BJ (cell line): ENCODE measurements at places on chromosomes 2 and 18.

GRCh38 chr2:82740527-82740926, 1718.6 kb downstream of the SUCLG1 start:
- no peak for DNase-seq

GRCh38 chr2:234491897-234492296, 5.0 kb downstream of the ARL4C start:
- DNase-seq: no peak

GRCh38 chr2:85439986-85440385, 21.5 kb downstream of the SH2D6 start:
- DNase-seq: no peak

DNA sequence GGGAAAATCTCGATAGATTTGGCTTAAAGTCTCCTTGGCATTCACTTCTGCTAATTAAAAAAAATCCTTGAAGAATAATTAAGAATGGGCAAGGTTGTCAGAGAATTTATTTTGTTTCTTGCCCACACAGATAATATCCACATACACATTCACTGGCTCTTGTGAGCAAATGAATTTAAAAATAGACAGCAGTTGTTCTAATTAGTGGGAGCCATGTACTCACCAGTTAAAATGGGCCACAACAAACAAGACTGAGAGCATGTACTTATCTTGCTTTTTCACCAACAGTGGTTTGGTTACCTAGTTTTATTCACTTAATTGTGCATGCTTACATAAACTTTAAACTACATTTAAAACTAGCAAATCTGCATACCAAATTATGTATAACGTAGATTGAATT, 53.5 kb downstream of the TMEM182 start:
- no peak for DNase-seq

DNA sequence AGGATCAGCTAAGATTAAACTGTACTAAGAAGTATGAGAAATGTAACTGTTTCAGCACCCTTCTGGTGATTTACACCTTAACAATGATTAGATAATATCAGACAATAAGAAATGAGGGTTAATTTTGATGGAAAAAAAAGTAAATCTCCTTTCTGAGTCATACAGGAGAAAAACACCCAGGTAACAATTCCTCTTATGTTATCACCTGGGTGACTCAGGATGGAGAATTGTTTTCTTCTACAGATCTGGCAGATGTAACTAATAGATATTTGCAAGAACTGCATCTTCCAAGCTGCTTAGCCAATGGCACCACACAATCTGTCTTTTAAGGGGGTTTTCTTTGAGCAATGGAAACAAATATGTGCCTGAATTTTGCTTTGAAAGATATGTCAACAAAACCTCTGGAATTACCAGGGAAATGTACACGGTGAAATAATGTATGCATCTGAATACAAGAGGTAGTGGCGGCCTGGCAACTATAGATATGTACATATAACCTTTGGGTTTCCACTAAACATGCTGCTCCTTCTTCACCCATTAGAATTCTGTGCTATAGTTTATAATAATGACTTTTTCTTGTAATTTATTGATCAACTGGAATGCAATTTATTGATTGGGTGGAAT, 407.9 kb downstream of the CPS1 start:
- no peak for DNase-seq

DNA sequence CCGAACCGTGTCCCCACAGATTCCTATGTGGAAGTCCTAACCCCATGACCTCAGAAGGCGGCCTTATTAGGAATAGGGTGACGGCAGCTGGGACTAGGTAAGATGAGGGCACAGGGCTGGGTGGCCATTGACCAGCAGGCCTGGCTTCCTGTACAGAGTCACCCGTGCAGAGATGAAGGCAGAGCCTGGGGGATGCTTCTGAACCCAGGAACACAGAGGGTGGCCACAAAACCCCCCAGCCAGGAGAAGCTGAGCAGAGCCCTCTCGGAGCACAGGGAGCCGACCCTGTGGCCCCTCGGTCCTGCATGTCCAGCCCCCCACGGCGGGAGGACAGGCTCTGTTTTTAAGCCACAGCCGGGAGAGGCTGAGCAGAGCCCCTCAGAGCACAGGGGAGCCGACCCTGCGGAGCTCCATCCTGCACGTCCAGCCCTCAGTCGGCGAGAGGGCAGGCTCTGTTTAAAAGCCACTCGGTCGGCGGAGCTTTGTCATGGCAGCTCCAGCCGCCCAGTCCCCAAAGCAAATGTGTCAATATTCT, 2.7 kb downstream of the PDCD1 start:
- DNase-seq: no peak

DNA sequence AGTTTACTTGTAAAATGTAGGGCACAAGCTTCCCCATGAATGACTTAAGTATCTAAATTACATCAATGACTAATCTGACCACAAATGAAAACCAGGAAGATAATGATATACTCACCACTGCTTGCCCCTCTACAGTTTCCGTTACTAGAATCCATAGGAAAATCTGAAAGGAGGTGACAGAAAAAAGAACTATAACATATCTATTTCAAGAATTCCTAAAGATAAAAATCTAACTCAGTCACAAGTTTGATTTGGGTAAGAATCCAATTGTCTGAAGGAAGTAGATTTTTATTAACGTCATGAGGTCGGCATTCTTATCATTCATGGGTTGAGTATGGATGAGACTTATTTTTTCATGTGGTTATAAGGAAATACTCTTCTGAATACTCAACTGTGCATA, 7.8 kb downstream of the FRZB start:
- no peak for DNase-seq

DNA sequence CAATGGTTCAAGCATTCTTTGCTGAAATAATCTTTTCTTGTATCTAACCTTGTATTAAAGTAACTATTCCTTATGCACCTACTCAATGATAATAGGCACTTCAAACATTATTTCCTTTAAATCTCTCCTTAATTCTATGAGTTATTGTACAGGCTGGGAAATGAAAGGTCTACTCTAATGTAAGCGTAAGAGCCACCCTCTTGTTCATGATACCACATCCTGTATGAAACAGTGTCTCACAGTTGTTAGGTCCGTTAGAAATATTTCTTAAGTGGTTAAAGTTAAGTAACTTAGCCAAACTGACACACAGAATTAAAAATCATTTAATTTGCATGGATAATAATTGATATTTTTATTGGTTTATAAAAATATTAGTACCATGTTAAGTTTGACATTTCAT, 162.5 kb upstream of the RPRM start:
- no peak for DNase-seq

DNA sequence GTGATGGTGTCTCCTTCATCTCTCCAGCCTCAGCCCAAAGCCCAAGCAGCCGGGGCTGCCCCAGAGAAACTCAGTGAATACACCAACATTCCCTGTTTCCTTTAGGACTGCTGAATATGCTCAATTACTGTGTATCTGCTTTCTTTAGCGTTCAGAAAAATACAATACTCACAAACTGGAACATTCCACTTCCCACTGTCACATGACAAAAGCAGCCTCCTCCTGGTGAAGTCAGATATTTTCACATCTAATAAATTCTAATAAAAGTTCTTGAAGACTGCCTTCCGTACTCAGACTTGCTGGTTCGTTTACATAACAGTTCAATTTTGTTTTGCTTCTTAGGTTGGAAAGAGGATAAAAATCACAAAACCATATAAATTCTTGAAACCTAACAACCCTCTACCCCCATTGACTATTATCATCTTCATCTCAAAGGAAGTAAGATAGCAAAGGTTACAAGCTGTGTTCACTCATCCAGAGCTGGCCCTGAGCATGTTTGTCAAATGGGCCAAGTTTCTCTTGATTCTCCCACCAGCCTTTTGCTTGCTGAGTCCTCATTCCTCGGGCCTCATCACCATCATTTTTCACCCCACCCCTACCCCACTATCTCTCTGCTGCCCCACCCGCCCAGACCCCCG, 190.8 kb upstream of the HNRNPA3 start:
- DNase-seq: no peak

DNA sequence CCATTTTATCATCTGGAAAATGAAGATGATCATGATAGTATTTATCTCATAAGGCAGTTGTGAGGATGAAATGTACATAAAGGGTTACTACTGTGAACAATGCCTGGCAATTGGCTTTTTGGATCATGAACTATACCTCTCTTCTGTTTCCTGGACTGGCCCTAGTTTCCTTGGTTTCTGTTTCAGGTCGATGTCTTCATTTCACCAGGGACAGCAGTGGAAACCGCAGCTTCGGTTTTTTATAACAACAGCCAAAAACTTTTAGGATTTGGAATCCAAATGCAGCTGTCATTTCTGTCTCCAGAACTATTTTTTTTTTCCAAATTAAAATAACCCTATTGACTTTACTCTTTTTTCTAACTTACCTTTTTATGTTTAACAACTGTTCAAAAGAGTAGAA, 425.1 kb downstream of the RND3 start:
- DNase-seq: no peak

GRCh38 chr2:60512062-60512622, 41.3 kb downstream of the BCL11A start:
- DNase-seq: no peak

DNA sequence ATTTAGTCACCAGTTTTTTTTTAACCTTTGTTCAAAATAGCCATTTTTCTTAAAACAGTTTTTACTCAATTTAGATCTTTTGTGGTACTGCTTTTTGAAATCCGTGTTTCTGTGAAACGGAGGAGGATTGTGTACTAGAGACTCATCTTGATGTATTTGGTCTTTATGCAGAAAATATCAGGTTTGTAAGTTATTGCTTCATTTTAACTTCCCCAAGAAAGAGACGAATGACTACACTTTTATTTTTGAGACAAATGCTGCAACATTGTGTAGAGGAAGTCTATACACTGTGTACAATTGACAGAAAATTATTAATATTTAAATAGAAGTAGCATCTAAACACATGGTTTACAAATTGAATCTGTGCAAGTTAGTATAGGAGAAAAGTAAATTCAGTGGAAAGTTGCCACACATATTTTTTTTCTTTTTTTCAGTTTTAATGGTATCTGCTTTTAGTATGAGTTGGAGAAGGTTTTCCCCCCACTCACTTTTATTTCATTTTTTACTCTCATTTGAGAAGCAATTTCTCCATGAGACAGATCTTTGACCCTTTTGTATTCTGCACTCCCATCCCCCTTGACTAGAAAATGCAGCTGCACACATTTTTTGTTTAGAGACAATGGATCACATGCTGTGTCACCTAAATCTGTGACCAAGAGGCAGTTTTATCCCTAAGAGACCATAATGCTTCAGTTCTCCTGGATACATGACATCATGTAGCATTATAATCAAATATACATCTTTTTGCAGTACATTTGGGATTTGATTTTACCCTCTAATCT, 200.8 kb upstream of the STON1 start:
- no peak for DNase-seq

GRCh38 chr2:2524348-2524941, 193.4 kb upstream of the MYT1L start:
- no peak for DNase-seq

GRCh38 chr2:216017365-216017764, 4.0 kb upstream of the MREG start:
- no peak for DNase-seq

DNA sequence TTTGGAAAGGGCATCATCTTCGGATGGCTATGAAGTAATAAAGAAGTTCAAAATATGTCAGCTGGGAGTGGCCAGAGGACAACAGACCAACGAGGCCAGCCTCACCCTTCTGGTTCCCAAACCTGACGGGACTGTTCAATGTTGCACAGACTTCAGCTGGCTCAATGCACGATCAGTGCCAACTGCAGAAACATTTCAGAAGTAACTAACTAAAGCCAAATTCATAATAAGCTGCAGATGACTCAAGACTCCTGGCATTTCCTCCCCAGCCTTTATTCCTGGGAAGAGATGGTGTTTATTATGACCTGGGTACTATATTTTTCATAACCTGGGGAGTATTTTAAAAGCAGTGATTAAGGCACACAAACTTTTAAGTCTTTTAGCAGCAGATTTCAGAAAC, 3.8 kb upstream of the ATP6V1C2 start:
- peak; percentile 35 for DNase-seq

- DNase-seq: no peak
These were observed 2.4 kb upstream of the COX7A2L start for GRCh38 chr2:42363413-42363812.
